ENCODE measurements at places on chromosomes 11 and 22.
A peak's percentile ranks its signal among the peaks of the same experiment; 100 is the strongest.

DNA sequence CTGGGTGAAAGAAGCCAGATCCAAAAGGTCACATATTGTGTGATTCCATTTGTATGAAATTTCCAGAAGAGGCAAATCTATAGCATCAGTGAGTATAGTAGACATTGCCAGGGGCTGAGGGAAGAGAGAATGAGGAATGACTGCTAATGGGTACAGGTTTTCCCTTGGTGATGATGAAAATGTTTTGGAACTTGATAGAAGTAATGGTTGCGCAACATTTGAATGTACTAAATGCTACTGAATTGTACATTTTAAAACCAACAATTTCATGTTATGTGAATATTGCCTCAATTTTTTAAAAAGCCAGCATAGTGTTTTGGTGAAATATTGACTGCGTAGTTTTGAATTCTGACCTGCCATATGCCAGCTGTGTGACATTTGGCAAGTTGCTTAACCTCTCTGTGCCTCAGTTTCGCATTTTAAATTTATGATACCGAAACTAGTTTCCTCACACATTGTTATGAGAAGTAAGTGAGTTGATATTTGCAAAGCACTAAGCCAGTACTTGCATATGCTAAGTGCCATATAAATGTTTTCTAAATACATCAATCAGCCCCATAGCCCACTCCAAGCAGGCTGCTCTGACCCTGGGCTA, 75.4 kb upstream of the TMEM45B start:
- ATAC-seq, result no peak

GRCh38 chr11:257766-258493, 20.3 kb upstream of the NLRP6 start:
- no peak for ATAC-seq

GRCh38 chr11:117256573-117256972, 24.1 kb downstream of the RNF214 start:
- ATAC-seq, result no peak

GRCh38 chr11:86464509-86465221, 90.0 kb downstream of the CCDC81 start:
- ATAC-seq, result no peak

- no peak for ATAC-seq
Observed at GRCh38 chr11:1701091-1701807, 4.3 kb downstream of the KRTAP5-6 start.

- ATAC-seq, result no peak
Observed at GRCh38 chr11:19173004-19173689, 28.6 kb downstream of the CSRP3 start.

DNA sequence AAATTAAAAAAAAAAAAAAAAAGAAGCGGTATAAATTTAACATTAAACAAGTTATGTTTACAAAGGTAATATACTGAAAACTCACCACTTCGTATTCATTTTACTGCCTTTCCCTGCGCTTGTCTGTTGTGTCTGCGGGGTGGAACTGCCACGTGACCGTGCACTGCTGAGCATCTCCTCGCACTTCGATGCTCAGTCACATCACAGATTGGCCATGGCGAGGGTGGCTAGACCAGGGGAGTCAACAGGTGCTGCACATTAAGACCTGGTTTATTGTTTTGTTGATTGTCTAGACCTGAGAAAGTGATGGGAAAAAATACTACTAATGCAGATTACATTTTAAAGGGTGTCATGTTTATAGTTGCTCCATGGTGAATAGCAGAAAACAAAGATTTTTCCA, 22.8 kb upstream of the TUB start:
- ATAC-seq, result no peak

DNA sequence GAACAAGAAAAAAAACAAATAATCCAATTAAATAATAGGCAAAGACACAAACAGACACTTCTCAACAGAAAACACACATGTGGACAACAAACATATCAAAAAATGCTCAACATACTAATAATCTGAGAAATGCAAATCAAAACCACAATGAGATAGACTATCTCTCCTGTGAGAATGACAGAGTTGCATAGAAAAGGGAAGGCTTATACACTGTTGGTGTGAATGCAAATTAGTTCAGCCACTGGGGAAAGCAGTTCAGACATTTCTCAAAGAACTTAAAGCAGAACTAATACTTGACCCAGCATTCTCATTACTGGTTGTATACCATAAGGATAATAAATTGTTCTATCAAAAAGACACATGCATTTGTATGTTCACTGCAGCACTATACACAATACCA, 637.8 kb upstream of the LUZP2 start:
- no peak for ATAC-seq

DNA sequence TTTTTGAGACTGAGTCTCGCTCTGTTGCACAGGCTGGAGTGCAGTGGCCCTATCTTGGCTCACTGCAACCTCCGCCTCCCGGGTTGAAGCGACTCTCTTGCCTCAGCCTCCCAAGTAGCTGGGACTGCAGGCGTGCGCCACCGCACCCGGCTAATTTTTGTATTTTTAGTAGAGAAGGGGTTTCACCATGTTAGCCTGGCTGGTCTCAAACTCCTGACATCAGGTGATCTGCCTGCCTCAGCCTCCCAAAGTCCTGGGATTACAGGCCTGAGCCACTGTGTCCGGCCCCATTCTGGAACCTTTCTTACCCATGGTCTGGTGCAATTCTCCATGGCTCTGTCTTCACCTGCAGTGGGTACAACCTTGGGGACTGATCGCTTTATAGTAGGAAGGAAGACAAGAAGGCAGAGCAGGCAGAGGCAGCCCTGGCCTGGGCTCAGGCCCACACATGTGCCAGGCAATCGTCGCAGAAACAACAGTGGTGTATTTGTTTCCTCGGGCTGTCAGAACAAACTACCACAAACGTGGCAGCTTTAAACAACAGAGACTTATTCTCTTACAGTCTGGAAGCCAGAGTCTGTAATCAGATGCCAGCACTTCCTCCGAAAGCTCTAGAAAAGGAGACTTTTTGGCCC, 4.0 kb upstream of the PTGDR2 start:
- ATAC-seq, result no peak

- no peak for ATAC-seq
Observed at GRCh38 chr11:130634961-130635473, 186.6 kb downstream of the ADAMTS15 start.

- peak; percentile 63 for ATAC-seq
Observed at GRCh38 chr11:125164422-125165110, at the start of gene PKNOX2. PKNOX2 (plus strand) TSS chr11:125164751; CDS start chr11:125351306, 186,555 bp downstream.

DNA sequence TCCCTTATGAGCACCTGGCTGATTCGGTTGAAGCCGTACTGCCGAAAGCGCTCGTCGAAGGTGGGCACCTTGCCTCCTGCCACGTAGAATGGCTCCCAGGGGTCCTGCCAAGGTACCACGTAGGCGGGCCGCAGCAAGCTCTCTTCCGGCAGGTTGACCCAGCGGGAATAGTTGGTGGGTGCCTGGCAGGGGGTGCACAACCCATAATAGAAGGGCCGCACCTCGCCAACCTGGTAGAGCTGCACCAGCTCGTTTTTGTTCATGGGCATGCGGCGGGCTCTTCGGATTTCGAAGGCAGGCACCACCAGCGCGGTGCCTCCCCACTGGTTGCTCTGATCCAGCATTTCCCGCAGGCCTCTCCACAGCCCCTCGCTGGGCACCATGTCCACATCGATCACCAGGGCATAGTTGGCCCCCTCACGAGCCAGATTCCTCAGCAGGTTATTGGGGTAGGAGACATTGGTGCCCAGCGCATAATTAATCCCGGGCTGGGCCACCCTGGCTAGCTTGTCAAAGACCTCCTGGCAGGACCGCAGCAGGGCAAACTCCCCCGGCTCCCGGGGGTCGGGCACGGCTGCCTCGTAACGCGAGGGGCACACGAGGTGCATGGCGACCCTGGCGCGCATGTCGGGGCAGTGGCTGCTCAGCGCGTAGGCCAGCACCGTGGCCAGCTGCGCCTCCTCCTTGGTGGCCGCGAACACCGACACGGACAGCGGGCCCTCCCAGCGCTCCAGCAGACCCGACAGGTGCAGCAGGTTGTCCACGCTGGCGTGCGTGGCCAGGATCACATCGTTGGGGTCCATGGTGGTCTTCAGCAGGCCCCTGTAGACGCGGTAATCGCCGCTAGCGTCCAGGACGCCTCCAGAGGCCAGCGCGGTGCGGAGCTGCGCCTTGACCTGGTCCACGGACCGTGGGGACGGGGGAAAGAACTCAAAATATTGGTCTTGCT, 679 bp downstream of the B4GAT1 start:
- no peak for ATAC-seq

DNA sequence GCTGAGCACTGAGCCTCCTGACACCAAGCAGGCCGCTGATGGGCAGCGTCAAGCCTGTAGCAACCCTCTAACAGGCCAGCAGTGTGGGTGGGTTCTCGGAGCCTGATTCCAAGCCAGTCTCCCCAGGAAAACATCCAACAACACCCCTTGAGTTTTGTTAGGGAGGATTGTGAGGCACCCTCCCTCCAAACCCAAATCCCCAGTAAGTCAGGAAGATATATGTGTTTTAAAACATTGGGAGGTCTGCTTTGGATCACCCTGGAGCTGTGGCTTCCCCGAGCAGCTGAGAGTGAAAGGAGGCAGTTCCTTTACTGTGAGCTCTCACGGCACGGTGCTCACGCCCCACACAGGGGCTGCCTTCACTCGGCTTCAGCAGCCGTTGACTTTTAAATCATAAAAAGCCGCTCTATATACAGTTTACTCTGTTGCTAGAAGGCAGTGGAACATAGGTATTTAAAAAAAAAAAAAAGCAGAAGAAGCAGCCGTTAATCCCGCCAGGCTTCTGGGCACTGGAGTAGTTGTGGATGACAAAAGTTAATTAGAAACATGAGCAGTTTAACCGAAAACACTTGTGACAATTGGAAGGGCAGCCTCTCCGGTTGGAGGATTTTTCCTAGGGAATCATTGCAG, 218.6 kb downstream of the NAV2 start:
- no peak for ATAC-seq

DNA sequence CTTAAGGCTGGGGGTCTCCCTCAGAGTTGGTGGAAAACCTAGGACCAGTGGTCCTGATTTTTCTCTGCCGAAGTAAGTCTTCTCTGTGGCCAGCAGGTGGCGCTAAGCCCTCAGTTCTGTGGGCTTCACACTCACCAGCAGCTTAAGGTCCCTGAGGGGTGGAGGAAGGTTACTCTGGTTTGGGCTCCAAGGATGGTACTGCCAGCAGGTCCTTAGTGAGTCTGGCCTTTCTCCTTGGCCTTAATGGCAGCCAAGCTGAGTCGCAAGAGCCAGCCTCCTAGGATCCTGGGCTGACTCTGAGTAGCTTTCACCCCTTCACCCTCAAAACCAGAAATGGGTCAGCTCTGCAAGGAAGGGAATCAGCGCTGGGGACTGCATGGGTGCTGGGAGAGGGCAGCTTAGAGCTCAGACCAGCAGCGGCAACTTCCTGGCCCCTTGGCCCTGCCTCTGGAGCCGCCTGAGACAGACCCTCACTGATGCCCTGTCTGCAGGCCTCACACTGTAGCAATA, 4.4 kb downstream of the KCNJ11 start:
- ATAC-seq, result peak; percentile 61

GRCh38 chr22:25282671-25283561, 63.5 kb downstream of the CRYBB2 start:
- ATAC-seq, result peak; percentile 46

- ATAC-seq, result peak; percentile 82
Observed at GRCh38 chr22:19986410-19987341, 29.9 kb downstream of the ARVCF start.

DNA sequence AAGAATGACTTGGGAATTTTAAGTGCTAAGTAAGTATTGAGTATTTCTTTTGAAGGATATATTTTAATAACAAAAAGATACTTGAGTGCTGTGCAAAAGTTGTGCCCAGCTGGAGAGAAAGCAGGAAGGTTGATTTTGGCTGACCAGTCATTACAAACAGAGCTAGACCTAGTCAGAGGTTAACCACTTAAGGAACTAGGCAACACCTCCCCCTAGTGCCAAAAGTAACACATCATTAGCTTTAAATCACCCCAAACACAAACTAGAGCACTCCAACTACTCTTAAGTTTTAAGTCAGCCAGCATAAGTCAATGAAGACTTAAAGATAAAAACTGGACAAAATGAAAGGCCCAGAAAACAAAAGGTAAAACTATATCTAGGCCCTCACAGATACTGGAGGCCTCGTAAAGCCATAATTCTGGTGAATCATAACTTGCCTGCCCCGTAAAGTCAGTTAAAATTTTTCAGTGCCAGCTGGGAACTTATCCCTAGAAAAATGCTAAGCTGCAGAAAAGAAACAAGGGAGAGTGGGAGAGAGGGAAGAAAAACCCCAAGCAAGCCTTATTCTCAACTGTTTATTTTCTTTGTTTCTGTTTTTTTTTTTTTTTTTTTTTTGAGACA, 4.6 kb downstream of the TMEM9B start:
- ATAC-seq, result peak; percentile 31

DNA sequence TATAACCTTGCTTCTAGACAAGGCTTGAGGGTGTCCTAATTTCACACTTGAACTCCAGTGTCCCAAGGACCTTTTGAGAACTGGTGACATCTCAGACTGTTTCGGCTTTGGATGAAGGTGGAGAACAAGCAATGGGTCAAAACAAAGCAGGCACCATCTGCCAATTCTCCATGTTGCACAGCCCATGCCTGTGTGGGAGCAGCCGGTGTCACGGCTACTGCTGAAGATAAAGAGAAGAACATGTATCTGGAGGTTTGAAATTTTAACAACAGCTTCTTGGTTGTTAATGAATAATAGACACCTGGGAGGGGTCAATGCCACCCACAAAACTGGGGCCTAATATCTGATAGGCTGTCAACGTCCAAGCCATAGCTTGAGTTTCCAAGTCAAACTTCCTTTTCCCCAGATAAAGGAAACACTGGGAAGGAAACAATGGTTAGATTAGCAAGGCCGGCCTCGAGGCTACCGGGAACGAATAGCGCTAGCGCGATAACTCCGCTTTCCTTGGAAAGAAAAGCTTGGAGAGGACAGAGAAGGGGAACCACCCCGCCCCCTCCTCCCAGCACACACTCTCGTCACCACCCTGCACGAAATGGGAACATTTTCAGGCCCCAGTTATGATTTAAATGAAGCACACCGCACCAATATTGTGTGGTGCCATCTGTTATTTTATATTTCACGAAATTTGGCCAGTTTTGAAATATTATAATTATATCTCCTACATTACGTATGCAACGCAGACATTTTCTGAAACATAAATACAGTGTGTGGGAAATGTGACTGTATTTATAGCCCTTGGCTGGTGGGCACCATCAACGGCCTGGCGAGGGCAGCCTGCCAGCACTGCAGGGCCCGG, 21.8 kb upstream of the OPCML start:
- no peak for ATAC-seq

DNA sequence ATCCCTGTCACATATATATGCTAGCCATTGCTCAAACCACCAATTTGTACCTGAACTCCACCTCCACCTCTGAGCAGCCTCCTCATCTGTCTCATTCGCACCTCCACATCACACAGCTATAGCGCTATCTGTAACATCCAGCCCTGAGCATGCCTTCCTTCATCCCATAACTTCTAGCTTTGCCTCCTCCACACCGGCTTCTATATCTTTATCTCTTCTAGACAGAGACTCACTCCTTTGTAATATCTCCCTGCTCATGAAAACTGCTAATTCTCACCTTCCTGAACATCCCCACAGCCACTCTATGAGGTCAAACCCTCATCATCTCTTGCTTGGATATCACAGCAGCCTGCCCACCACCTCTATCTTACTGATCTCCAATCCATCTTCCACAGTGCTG, 5.9 kb downstream of the SIAE start:
- ATAC-seq, result no peak
